ENCODE measurements at places on chromosomes 5 and 9. TPM values are rescaled to one million over a fixed set of nuclear protein-coding genes. Genes with fewer than 3 reads are reported as not detected.
A peak's percentile ranks its signal among the peaks of the same experiment; 100 is the strongest.

INSYN2B gene
- 0.94 TPM for total RNA-seq

TTC33 gene
- 20.5 TPM for total RNA-seq

GRCh38 chr5:139263536-139263935 is 30.0 kb upstream of the MATR3 start:
- no peak for DNase-seq

DNA sequence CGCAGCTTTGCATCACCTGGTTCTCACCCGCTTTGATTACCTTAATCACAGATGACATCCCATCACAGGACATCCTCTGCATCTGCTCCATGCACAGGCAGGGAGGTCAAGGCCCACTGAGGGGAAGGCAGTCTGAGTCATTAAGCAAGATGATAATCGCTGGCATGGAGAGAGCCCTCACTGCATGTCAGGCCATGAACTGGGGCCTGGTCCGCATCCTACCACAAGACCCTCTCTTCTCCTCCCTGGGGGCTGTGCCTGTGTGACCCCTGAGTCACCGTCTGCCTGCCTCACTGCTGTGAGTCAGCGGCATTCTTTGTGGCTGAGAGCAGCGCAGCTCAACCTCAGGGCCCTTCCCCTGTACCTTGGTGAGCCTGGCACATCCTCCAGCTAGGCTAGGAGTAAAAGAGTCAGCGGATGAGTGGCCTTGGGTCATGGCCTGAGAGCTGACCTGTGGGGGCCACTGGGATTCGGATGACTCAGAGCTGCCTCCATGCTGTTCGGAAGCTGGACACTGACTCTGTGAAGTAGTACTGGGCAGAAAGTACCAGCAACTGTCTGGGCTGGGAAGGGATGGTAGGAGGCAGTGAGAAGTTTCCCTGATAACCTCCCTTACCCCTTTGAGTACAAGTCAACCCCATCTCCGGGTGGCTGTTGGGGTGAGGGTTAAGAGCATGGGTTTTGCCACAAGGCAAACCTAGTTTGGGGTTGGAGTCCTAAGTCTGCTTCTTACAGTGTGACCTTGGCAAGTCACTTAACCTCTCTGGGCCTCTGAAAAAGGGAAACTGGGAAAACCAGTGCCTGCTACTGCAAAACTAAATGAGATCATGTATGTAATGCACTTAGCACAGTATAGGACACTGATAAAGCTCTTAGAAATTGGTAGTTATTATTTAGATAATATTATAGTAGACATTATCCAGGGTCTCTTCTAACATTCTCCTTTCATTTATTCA is 14.6 kb upstream of the ARSI start:
- DNase-seq = peak; percentile 89

Data from adrenal gland (tissue), 19 donors.